ENCODE measurements at places on chromosomes 7 and 10.

DNA sequence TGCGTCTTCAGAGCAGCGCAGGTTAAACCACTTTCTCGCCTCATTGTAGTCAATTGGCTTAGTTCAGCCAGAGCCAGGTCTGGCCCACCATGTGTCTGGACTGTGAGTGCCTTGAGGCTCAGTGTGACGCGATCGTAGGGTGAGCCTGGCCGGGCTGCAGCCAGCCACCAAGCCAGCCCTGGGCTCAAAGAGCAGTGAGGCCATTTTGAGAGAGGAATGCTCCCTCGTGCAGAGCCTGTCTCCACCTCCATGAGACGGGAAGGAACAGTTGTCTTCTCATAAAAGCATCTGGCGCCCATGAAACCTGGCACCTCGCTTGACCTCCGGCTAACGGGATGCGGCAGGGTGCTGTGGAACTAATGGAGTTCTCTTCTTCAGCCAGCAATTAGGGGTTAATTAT, 34.5 kb downstream of the LHPP start:
- DNase-seq = no peak

DNA sequence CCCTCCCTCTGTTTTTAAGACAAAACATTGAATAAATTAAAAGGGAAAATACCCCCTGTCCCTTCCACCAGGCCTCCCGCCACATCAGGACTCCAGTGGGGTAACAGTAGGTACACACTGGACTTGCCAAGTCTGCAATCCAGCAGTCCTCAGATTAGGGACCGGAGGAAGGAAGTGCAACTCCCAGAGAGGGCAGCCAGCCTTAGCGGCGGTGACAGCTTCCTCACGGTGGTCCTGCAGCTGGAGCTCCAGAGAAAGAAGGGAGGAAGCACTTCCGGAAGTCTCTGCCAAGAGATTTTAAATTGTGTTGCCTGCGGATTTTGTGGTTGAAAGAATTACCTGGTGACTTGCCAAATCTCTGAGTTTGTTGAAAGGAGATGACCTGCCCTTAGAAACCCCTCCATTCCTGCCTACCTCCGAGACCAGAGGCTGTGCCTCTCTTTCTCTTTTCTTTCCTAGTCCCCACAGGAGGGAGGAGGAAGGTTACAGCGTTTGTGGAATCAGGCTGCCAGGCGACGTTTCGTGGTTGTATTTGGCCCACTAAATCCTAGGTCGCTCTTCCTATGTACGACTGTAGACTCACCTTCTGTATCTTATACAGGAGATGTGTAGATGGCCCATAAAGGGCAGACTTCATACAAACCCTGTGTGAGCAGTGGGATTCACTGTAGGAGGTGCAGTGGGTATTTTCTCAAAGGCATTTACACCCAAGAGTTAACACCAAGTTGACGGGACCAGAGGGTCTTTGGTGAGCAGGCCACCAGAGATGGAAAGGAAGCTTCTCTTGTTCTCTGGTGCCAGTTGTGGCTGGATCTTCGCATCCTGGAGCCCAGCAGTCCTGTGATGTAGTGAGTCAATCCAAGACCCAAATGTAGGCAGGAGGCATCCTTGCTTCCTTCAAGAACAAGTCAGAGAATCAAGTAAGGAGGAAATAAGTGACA, 77.9 kb downstream of the INSIG1 start:
- DNase-seq = no peak

DNA sequence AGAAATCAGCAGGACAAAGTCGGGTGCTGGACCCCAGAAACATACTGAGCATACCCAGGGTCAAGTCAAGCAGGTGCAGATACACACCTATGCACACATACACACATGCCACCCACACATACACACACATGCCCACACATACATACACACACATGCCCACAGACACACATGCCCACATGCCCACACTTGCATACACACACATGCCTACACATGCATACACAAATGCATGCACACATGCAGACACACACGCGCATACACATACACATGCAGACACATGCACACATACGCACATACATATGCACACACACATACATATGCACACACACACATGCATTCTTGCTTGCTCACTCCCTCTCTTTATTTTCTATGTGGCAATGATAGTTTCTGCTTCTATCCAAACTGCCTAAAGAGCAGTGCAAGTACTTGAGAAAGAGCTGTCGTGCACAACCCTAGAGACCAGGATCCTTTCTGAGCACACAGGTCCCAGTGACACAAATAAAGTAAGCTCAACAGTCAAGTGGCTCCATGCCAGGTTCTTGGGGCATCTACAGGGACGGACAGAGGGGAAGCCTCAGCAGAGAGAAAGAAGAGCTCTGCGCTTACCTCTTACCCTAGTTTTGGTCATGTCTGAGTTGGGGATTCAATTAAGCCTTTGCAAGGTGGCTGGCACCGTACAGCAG, 83.7 kb downstream of the EBF3 start:
- DNase-seq = no peak

- DNase-seq = no peak
Observed at GRCh38 chr10:50593523-50594376, 30.0 kb downstream of the SGMS1 start.

DNA sequence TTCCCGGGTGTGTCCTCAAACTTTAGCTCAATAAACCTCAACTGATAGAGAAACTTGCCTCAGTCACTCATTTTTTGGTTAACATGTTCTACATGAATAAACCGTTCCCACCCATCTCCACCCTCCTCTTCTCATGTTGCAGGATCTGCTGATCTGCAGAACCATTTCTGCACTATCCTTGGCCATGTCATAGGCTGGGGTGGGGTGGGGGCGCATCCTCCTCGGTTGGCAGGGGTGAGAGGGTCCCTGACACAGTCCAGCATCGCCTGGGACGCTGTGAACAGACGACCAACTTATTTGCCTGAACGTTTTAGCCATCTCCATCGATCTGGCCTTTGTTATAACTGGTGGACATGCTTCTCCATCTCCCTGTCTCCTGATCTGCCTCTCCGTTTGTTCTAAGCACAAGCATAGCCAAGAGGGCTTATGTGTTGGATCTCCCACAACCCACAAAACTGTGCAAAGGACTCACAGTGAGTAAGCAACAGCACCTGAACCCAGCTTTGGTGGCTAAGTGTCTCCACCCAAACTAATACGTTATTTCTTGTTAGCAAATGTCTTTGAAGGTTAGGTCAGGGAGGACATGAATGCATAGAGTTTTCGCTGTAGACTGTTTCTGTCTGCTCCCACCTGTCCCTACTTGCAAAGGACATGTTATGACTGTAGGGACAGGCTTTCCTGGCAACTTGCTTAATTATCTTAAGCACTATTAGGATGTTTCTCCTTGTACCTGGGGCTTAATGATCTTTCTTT, 51.7 kb downstream of the PRKCQ start:
- DNase-seq = no peak

- no peak for DNase-seq
Observed at GRCh38 chr10:6221192-6221940, 18.6 kb downstream of the PFKFB3 start.

DNA sequence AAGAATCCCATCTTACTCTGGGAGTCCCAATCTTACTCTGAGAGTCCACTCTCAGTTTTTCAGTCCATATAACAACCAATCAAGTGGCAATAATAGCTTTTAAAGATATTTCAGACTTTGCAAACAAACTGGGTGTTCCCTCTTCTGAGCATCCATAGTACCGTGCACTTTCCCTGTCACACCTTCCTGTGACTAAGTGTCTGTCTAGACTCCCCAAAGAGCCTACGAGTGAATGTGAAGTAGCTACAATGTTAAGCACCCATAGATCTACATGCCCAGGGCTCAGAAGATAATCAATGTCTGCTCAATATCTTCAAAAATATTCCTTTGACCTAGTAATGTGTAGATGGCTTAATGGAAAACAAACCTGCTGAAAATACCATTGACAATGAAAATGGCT, 95.6 kb upstream of the ASAH2 start:
- no peak for DNase-seq

GRCh38 chr7:119929891-119930290, 343.1 kb upstream of the KCND2 start:
- DNase-seq = no peak

- DNase-seq = no peak
Observed at GRCh38 chr10:79905322-79906314, 43.3 kb downstream of the SFTPD start.

DNA sequence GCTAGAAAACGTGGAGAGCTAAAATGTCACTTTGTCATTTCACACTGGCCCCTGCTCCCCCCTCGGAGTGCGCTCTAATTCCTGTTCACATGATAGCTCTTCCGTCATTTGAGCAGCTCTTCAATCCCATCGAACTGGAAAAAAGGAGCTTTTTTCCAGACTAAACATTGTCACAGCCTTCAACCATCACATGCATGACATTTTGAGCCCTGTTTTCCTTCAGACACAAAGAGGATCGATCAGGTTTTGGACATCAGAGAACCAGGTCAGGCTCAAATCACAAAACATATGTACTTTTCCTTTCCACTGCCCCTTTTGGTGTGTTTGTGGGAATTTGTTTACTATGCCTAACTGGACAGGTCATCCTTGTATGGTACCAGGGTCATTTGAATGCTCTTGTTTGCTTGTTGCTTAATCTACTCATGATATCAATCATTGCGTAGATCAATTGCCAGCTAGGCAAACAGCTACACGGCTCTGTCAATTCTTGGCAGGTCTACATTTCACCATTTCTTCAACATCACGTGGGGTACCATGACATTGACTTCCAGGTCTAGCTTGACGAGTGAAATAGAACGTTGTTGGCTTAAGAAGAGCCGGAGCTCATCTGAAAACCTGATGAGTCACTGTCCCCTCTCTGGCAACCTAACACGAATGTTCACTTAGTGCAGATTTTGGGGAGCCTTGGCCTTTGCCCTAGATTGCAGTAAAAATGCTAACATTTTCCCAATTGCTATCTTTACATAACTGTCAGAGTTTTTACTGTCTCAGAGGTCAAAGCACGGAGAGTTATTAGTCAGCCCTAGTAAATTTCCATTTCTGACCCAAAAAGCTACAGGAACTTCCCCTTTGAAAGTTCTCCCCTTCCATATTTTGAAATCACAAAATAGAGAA, 87.3 kb downstream of the LYZL2 start:
- DNase-seq = no peak

DNA sequence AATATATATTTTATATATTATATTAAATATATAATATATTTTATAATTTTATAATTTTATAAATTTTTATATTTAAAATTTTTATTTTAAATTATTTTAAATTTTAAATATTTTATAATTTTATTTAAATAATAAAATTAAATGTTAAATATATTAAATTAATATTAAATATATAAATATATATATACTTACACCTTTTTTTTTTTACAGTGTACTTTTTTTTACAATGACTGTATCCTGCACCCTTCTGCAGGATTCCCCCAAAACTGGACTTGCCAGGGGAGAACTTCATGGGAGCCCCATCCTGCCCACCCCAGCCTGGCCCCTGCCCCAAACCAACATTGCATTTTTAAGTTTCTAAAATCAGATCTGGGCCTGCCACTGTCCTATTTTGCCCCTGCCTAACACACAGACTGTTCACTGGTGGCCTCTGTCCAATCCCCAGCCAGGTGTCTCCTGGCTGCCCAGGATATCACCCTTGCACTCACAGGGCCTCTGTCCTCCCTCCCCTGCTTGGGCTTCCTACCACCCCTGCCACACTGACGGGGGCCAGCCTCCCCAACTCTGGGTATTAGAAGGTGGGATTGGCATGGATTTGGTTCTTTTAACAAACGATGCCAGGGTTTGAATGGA, 138.0 kb downstream of the ADCY1 start:
- DNase-seq = no peak

DNA sequence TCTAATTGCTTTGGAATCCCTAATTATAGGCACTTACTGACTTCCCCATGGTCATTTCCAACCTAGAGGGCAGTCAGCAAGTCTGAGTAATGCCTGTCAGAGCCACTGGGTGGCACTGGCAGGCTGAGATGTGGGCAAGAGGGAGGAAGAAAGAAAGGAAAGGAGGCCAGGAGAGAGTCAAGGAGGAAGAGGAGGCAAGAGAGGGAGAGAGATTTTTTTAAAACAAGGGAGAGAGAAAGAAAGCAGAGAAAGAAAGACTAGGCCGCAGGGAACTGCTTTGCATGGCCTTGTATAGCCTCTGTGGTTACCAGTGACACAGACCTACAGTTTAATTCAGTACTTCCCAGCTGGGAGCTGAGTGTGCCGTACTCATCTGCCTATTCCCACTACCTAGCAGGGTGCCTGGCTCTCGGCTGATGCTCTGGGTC, 210.4 kb upstream of the ADO start:
- DNase-seq = peak; percentile 59

GRCh38 chr10:63013755-63014154, 119.4 kb upstream of the NRBF2 start:
- DNase-seq = no peak

GRCh38 chr7:139570119-139570518, 46.6 kb downstream of the CLEC2L start:
- DNase-seq = no peak

- DNase-seq = no peak
Observed at GRCh38 chr7:37751096-37751495, 67.5 kb downstream of the GPR141 start.

DNA sequence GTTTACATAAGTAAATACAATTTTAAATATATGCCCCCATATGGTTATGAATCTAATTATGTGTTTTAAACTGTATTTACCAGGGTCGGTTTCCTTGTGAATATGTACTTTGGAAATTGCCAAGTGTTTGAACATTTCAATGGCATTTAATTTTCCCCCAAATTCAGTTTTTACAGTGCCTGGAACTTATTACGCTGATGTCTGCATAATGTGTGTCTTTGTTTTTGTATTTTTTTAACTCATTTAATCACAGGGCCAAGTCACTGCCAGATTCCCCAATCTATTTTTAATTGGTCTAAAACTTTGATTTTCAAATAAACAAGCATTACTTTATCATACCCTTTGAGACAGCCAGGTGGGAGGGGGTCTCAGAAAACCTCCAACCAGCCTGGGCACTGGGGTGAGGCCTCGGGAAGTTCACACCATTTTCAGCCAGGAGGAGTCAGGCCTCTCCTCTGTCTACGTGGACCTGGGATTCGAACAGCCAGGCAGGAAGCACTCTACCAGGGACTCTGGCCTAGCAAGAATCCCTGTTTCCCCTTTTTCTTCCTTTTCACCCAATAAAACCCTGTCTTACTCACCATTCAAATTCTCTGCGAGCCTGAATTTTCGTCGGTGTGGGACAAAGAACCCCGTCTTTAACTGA, 151.5 kb upstream of the COL1A2 start:
- DNase-seq = no peak

- no peak for DNase-seq
Observed at GRCh38 chr10:110615057-110615747, 28.9 kb upstream of the RBM20 start.

GRCh38 chr7:70500261-70500660, 631.7 kb upstream of the GALNT17 start:
- no peak for DNase-seq

- DNase-seq = no peak
Observed at GRCh38 chr10:68103261-68103878, 5.9 kb upstream of the MYPN start.

- no peak for DNase-seq
Observed at GRCh38 chr10:61029411-61029810, 85.4 kb upstream of the RHOBTB1 start.

GRCh38 chr7:152383341-152384234, 52.2 kb downstream of the KMT2C start:
- no peak for DNase-seq

Data from stimulated activated CD4-positive, alpha-beta T cell treated with anti-CD3 and anti-CD28 coated beads, Interleukin-2, amount 100 ng/mL, for 24 hours (primary cell).